ENCODE measurements at places on chromosomes 13 and 19. TPM values are rescaled to one million over a fixed set of nuclear protein-coding genes. Genes with fewer than 3 reads are reported as not detected.

Gene MEIS3
- polyA plus RNA-seq, result 0.50 TPM

- no peak for DNase-seq
These were observed 25.9 kb downstream of the RCN3 start for GRCh38 chr19:49553451-49554271.

Gene ETFB
- 713 TPM for polyA plus RNA-seq

Gene CBLC
- 8.0 TPM for polyA plus RNA-seq

Gene ATP4A
- polyA plus RNA-seq, result not detected

GRCh38 chr13:48188131-48188530, 44.9 kb upstream of the ITM2B start:
- DNase-seq, result no peak

DNA sequence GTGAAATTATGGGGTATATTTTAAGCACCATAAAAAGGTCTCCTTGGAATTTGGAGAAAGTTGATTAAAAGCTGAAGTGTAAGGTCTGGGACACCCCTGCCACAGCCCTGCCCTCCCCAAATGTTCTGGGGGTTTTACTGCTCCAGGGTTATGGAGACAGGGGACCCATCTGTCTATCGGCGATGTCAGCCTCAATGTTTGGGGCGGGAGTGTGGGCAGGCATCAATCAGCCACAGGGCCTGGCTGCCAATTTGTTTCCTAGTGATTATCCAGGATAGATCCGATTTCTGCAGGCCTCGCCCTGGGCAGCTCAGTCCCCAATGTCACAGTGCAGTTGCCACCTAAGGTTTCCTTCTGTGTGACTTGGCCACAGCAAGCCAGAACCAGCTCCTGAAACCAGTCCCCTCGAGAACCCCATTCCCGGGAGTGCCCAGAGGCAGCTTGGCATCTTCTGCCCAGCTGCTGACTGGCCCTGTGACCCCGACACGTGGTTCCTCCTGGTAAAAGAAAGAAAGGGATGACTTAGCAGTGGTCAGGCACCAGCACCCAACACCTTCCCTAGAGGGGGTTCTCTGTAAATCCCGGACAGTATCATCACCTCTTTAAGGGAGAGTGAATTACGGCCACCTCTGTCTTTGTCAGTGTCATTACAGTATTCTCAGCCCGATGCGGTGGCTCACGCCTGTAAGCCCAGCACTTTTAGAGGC, 41.6 kb downstream of the MYO9B start:
- DNase-seq, result no peak

GRCh38 chr13:27595055-27595811, 25.1 kb downstream of the LNX2 start:
- no peak for DNase-seq

DNA sequence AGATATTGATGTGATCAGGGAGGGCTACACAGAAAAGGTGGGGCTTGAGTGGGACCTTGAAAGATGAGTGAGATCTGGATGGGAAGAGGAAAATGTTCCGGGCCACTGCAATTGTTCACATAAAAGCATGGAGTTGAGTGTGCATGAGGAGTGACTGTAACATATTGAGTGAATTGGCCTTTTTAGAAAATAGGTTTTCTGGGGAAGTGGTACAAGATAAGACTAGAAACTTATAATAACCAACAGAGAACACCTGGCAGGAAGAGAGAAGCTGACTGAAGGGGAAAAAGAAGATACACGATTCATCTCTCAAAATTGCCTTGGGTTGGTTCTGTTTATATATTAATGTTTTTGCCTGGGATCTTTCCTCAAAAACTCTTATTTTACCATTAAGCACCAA, 32.2 kb downstream of the SLC10A2 start:
- no peak for DNase-seq

DNA sequence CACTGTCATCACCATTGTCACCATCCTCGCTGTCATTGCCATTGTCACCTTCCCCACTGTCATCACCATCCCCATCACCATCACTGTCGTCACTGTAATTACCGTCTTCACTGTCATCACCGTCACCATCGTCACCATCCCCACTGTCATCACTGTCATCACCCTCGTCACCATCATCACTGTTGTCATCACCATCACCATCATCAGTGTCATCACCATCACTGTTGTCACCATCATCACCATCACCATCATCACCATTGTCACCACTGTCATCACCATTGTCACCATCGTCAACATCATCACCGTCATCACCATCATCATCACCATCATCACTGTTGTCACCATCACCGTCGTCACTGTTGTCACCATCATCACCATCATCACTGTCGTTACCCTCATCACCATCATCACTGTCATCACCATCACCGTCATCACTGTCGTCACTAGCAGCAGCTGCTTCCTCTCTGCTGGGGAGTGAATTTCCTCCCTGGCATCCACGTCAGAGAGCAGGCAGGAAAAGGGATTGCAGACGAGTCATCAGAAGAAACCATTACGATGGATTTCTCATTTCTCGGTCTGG, 27.3 kb downstream of the TMEM255B start:
- no peak for DNase-seq

Gene OR7C1
- 0.06 TPM for polyA plus RNA-seq

GRCh38 chr13:77009011-77009410, 17.1 kb downstream of the CLN5 start:
- no peak for DNase-seq

DNA sequence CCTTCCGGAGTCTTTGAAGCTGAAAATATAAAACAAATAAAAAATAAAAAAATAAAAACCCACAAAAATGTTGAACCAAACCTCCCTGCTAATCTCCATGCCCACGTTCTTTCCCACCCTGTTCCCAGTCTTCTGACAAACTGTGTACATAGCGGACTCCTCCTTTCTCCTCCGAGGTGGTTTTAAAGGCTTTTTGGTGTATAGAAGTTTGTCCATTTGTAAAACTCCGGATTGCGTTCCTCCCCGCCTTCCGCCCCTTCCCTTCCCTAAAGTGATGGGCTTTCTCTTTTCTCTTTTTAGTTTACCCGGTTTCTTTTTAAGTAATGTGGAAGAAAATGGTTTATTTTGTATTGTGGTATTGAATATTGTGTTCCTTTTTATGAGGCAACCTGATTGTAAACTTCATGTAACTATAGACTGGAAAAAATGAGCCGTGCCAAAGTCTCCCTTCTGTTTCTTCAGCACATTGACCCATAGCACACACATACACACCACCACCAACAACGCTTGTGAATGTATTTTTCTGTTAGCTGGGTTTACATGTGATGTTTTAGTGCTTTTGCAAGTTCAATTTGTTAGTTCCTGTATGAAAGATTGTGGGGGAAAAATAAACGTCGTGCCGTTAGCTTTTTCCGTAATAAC, 4.4 kb downstream of the ZIC2 start:
- no peak for DNase-seq

Gene COL4A1
- polyA plus RNA-seq, result 5.0 TPM

GRCh38 chr13:27374650-27375049, 49.8 kb upstream of the GTF3A start:
- peak; percentile 60 for DNase-seq

- no peak for DNase-seq
These were observed 997.1 kb downstream of the EFNB2 start for GRCh38 chr13:105538346-105538745.

DNA sequence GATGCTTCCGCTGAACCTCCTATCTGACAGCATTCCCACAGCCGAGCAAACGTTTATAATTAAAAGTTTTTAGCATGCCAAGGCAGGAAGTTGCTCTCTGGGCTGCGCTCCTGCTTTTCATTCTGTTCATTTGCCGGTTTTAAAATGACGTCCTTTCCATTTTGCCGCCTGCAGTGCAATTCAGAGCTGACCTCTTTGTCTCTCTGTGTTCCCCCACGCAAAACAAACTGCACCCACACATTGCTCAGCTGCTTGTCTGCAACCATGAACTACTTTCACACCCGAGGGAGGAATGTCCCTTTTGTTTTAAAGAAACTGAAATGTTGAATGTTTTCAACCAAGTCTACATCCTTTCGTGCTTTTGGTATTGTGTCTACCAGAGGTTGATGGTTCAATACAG, 416.5 kb downstream of the EFNB2 start:
- no peak for DNase-seq
